T-helper 1 cell treated with Interleukin-12 subunit alpha and Interleukin-12 subunit beta and Interleukin-4 antibody, amounts not matched to agents 30 ng/mL and 1 ng/mL, for 36 hours (primary cell): ENCODE measurements at places on chromosomes 13 and 19. TPM values are rescaled to one million over a fixed set of nuclear protein-coding genes. Genes with fewer than 3 reads are reported as not detected.

Gene CYP4F3
- total RNA-seq, result 0.05 TPM in 1 of 2 replicates, not detected in the other

Gene C19orf73
- 0.98 and 1.1 TPM in 2 replicates for total RNA-seq

Gene PTPRS
- total RNA-seq, result not detected in 2 replicates

Gene NOTCH3
- total RNA-seq, result not detected in 2 replicates

Gene KIR3DL2
- 0.80 and 0.96 TPM in 2 replicates for total RNA-seq

Gene CEACAM7
- total RNA-seq, result not detected in 2 replicates

Gene OR4F17
- total RNA-seq, result not detected in 2 replicates

Gene S1PR4
- 179 TPM in 2 replicates for total RNA-seq

Gene ZNF787
- 32.4 and 34.8 TPM in 2 replicates for total RNA-seq

Gene URAD
- not detected in 2 replicates for total RNA-seq

Gene RANBP3
- total RNA-seq, result 98.6 and 101 TPM in 2 replicates

Gene CRX
- total RNA-seq, result not detected in 2 replicates

Gene FFAR3
- total RNA-seq, result 0.17 and 0.25 TPM in 2 replicates

Gene IL12RB1
- 128 and 131 TPM in 2 replicates for total RNA-seq

Gene GAPDHS
- total RNA-seq, result not detected in 2 replicates

Gene COLGALT1
- total RNA-seq, result 53.4 and 62.0 TPM in 2 replicates

Gene ACP7
- total RNA-seq, result not detected in 2 replicates

Gene CYP2F1
- total RNA-seq, result not detected in 2 replicates

Gene ZNF726
- total RNA-seq, result 8.9 and 10.1 TPM in 2 replicates

Gene SPRY2
- total RNA-seq, result not detected in 2 replicates

Gene GPR12
- not detected in 2 replicates for total RNA-seq

Gene ATP4A
- not detected in 2 replicates for total RNA-seq

Gene TMEM59L
- total RNA-seq, result 0.15 TPM in 1 of 2 replicates, not detected in the other

Gene ANKLE1
- 3.7 and 4.5 TPM in 2 replicates for total RNA-seq

Gene MTUS2
- not detected in 2 replicates for total RNA-seq

Gene ZNF850
- 3.3 and 3.5 TPM in 2 replicates for total RNA-seq

Gene FAM216B
- not detected in 2 replicates for total RNA-seq

Gene ACTMAP
- total RNA-seq, result 10.6 and 11.9 TPM in 2 replicates
